CD4-positive, CD25-positive, alpha-beta regulatory T cell (primary cell): ENCODE measurements at places on chromosomes 16 and 17.

DNA sequence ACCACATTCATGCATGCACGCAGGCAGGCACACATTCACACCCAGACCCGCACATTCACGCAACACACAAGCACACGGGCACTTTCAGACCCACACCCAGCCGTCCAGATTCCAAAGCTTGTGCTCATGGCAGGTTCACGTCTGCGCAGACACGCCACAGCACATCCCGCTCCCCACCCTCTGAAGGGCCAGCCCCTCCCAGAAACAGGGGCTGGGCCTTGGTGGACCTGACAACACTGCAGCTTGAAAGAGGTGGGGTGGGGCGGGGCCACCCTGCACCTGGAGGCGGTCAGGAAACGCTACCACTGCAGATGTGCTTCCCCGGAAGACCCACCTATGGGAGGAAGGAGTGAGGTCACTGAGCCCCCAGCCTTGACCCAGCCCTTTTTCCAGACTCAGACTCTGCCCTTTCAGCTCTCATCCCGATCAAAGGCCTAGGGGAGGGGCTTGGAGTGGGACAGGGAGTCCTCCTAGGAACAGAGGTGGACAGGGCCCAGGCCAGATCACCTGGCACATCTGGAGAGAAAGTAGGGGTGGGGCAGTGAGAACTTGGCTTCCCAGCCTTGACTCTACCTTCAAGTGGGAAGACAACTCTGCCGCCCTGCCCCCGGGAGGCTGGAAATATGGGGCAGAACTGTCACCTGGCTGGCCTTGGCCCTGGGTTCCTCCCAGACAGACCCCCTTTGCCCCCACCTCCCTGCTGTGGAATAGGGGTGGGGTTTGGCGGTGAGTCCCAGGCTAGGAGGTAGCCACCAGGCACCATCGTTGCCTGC is 11.0 kb downstream of the P3H4 start:
- DNase-seq = no peak

- no peak for DNase-seq
These were observed 6.6 kb downstream of the ADORA2B start for GRCh38 chr17:15951368-15952047.

GRCh38 chr16:12131755-12132154 is 155.2 kb downstream of the SNX29 start:
- no peak for DNase-seq

DNA sequence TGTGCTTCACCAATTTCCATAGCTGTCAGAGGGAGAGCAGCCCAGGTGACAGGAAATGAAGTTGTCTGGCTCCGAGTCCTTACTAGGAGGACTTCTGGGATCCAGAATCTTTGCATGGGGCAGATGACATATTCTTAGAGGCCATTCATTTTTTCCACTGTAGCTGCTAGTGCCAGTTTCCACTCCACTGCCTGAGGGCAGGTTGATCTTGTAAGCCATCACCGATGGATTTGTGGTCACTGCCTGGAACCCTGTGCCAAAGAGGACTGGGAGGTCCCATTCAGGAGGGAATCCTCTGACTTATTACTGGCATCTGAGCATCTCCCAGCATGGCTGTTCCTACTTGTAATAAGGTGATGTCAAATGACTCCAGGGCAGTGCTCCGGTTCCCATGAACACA is 144.1 kb upstream of the KCNJ18 start:
- DNase-seq = no peak

- no peak for DNase-seq
These were observed 12.5 kb downstream of the SLC7A5 start for GRCh38 chr16:87856791-87857228.

DNA sequence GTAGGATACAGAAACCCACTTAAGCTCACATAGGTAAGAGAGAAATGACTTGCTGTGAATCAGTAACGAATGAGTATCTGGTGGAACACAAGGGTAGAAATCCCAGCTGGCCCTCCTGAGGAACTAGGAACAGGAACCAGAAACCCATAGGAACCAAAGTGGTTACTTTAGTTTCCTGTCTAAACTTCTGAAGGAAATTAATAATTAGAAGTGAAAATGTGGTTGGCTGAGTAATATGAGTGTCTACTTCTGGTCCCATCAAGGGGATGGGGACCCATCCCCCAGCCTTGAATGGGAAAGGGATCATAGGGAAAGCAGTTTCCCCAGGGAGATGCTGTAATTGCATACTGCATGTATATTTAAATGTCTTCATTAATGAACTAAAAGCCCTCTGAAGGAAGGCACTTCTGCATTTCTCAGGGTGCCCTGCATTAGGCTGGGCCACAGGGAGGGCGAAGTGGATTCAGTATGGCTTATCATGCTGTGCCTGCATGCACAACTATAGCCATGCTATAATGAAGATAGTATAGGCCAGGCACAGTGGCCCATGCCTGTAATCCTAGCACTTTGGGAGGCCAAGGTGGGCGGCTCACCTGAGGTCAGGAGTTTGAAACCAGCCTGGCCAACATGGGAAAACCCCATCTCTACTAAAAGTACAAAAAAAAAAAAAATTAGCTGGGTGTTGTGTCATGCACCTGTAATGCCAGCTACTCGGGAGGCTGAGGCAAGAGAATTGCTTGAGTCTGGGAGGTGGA is 45.6 kb downstream of the CYB5B start:
- peak; percentile 28 for DNase-seq

- no peak for DNase-seq
These were observed 62.3 kb downstream of the CYB5B start for GRCh38 chr16:69486724-69487123.

- DNase-seq = no peak
These were observed 210.9 kb downstream of the XYLT1 start for GRCh38 chr16:17259751-17260270.

DNA sequence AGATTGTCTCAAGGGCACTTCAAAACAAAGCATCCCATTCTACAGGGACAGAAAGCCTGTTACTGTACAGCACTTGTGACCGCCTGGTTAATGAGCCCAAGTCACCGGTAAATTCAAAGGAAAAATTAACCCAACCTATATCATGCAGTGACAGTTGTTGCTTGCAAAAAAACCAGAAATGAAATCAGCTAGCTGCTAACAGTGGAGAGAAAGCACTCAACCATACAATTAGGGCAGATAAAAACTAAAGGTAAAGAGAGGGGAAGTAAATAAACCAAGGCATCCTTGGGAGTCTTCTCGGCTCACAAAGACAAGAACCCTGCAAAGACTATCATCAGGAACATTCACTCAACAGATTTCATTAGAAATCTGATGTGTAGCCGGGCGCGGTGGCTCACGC is 5.9 kb downstream of the RETREG3 start:
- no peak for DNase-seq

GRCh38 chr16:12669908-12670307 is 133.8 kb downstream of the CPPED1 start:
- no peak for DNase-seq

GRCh38 chr16:15777533-15778203 is 79.2 kb downstream of the MYH11 start:
- DNase-seq = no peak

- DNase-seq = no peak
These were observed 2.7 kb downstream of the UTP18 start for GRCh38 chr17:51263006-51263405.

DNA sequence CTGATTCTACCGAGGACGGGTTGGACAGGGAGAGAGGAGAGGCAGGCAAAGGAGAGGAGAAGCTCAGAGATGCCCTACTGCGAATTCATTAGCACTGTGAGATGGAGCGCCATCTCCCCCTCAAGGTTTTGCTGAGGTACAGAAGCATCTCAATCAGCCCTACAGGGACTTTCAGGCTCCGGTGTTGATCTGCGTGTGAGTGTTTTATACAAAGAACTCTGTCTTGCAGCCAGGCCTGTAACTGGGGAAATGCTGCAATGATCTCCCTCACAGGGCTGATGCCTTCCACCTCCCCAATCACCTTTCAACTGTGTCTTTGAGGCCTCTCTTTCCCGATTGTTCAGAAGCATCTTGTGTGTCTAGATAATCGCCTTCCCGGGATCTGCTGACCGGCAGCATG is 74.8 kb downstream of the IRX6 start:
- no peak for DNase-seq

- DNase-seq = no peak
These were observed 5.7 kb upstream of the RUSF1 start for GRCh38 chr16:31513884-31514283.

DNA sequence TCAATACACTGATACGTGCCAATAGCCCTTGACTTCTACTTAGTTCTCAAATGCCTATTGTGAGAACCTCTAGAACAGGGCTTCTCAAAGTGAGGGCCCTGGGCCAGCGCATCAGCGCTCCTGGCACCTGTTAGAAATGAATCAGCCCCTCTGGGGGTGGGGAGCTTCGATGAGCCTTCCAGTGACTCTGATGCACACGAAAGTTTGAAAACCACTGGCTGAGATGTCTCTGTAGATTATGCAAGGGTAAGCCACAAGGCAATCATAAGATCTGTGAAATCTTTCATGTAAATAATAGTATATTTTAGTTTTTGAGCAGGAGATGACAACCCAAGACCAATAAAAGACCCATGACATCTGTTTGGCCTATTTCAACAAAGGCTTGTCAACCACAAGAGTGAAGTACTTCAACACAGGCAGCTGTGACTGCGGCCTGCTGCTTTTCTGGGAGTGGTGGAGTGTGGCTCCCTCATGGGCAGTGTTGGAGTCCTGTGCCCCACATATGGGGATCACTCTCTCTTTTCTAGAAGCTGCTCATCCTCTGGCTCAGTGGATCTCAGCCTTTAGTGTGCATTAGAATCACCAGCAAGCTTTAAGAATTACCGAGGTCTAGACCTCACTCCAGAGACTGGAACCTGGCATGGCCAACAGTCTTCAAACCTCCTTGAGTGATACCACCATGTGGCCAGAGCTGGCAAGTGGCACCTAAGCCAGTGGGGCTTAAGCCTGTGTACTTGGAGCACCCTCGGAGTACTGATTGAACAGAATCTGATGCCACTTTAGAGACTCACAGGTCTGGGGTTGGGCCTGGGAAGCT is 5.8 kb downstream of the MTHFSD start:
- peak; percentile 33 for DNase-seq

DNA sequence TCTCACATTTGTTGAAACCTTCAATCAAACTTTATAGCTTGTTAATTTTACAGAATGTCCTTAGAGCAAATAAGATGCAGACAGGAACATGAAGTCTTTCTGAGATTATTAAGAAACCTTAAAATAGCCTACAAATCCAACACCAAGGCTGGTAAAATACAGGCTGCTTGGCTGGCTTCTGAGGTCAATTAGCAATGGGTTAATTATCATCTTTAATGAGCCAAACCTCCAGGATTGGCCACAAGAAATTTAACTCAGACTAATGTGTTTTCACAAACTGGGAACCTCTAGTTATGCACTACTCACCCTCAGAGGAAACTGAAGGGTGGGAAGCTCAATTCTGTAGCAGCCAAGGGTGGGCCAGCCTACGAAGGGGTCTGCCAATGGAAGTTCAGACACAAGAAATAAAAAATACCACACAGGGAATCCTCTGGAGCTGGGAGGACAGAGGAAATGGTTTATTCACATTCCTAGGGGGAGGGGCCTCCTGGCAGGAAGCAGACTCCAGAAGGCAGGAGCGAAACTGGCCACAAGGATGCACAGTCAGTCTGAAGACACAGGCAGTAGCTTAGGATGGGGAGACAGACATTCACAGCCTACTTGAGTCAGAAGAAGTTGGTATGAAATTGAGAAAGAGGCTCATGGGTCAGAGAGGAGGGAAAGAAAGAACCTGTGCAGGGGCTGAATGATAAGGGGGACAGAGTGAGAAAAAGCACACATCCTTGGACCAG is 36.1 kb downstream of the HIC1 start:
- DNase-seq = no peak
